Hematopoietic multipotent progenitor cell treated with erythropoietin and hydrocortisone succinate and interleukin-3 and kit ligand, for 4 days (in vitro differentiated cells): ENCODE measurements at places on chromosomes 7 and 10.

DNA sequence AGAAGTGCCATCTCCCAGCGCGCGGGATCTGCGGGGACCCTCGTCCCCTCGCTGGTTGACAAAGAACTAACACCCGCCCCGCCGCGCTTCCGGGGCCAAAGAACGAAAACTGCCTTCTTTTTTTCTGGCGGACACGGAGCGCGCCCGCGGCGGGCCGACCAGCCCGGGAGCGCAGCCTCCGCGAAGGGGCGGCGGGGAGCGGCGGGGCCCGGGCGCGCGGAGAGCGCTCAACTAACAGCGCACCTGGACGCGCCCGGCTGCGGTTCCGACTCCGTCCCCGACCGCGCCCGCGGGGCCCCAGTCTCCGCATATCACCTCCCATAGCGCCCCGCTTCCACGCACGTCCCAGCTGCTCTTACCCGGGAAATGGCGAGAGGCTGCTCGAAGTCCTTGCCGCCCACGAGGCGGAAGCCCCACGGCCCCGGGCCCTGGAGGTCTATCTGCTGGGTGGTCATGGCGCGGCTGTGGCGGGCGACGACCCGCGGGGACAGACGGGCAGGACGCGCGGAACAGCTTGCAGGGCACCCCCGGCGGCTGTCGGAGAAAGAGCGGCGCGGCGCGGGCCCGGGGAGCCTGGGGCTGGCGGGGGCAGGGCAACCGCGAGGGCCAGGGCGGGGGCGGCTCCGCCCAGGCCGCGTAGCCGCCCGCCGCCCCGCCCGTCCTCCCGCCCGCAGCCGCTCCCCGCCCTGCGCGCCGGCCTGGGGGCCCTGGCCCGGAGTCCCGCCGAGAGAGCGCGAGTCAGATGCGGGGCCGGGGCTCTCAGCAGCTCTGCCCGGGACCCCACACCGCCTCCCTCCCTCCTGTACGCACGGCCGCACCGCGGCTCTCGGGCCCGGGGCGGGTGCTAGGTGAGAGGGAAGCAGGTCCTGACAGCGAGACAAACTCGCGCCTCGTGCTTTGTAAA is at the start of gene PDLIM1:
PDLIM1 (minus strand) TSS at position 543 of the 904 bp plus-strand sequence; CDS start at position 455, 88 bp downstream.
- DNase-seq, result peak; percentile 91

DNA sequence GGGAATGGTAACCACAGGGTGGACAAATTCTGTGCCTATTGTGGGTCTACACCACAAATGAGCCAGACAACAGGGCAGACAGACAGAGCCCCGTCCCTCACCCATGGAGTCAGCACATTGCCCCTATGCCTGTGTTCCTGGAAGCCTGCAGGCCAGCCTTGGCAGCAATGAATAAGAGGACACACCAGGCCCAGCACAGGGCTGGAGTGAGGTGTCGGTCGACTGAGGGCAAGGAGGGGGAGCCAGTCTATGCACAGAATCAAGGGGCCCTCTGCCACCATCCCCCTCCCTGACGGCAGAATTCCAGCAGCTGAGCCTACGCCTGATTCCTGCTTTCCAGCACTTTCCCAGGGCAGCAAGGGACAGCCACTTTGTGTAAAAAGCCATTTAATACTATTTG is 98.2 kb downstream of the CALN1 start:
- DNase-seq, result no peak

GRCh38 chr10:8063935-8064334 is 9.4 kb downstream of the GATA3 start:
- no peak for DNase-seq

DNA sequence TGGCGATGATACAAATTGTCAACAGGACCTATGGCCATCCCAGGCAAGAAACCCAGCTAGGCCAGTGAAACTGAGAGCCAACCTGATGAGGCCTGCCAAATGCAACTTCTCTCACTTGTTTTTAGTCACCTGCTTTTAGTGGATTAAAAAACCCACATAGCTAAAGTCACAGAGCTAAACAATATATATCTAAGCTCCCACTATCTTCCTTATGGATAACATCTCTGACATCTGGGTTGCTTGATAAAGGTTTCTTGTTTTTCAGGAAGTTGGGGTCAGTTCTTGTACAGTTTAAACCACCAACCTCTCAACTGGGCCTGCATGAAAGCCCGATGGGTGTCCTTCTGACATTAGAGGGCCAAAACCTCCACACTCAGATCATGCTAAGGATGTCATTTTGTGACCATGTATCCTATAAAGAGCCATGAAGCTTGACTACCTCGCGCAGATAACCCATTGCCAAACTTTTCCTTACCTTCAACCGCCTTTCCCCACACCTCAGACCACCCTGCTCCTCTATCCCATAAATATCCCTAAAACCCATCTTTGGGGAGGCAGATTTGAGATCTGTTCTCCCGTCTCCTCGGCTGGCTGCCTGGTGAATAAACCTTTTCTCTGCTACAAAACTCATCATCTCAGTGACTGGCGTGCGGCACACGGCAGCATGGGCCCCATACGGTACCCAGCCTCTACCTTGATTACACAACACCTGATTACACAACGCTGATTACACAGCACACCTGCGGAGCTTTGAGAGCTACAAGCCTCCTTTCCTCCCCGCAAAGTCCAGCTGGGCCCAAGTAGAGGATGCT is 797 bp upstream of the STMP1 start:
- DNase-seq, result peak; percentile 94

DNA sequence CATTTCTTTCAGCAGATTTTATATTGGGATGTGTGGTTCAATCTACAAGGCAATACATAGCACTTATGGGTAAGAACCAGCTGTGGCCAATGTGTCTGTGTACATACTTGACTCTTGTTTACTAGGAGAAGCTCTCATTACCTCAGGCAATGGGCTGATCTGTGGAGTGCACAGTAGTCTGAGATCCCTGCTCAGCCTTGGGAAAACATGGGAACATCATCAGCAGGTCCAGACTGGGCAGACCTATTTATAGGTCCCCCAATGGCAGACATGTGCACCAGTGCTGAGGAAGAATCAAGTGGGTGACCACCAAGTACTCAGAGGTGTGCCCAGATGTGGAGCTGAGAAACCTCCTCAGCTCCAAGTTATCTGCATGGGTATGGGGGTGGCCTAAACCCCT is 349.7 kb downstream of the KIF20B start:
- no peak for DNase-seq

GRCh38 chr7:3167551-3167950 is 123.9 kb upstream of the CARD11 start:
- DNase-seq, result no peak

DNA sequence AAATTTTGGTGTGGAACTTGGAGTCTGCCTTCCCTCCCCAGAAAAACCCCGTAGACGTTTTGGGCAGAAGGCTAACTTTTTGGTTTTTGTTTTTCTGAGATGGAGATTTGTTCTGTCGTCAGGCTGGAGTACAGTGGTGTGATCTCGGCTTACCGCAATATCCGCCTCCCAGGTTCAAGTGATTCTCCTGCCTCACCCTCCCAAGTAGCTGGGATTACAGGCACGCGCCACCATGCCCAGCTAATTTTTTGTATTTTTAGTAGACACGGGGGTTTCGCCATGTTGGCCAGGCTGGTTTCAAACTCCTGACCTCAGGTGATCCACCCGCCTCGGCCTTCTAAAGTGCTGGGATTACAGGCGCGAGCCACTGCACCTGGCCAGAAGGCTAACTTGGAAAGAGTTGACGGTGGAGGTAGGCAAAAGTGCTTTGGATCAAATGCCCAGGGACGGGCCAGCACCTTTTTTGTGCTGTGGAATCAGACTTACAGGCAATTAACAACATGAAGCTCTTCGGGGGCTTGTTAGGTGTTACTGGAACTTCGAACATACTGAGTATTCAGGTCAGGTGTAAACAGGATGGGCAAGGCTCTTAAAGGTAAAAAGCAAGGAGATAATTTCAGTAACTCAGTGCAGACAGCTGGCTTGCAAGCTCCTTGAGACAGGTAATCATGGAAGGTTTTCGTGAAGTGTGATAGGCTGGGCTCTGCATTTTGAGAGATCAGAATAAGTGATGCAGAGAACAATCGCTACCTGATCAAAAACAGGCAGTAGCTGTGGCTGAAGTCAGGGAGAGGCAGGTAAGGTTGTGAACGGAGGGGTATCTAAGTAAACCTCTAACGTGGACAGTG is 1.8 kb downstream of the PPP1R35 start:
- no peak for DNase-seq

GRCh38 chr7:45683556-45684148 is 109.5 kb downstream of the ADCY1 start:
- no peak for DNase-seq

DNA sequence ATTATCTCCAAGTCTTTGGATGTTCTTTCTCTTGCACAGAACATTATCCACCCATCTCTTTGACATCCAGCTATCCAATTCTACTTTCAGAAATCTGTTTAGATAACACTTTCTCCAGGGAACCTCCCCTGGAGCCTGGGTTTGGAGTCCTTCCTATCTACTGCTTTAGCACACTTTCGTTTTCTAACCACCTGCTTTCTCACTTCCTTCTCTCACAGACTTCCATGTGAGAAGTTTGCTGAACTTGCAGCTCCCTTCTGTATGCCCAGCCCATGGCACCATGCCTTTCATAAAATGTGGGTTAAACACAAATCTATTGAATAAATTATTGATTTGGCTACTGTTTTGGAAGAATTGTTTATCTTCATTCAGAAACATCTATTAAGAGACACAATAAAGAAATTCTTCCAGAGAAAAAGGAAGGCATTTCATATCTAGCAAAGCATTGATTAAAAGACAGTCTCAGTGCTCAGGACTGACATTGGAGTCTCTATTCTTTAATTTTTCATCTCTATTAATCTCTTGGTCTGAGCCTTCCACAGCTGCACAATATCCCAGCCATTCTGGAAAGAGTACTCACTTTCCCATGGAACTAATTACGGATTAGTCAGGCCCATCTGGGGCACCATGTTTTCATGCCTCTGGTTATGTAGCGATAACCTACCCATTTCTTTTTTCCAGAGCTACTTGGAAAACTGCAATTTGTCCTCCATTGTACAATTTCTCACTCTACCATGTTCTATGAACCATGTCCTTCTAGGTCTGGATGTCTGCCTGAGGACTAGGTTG is 1077.3 kb downstream of the SORCS3 start:
- no peak for DNase-seq

- no peak for DNase-seq
Observed at GRCh38 chr10:90587081-90587491, 270.8 kb downstream of the HTR7 start.

DNA sequence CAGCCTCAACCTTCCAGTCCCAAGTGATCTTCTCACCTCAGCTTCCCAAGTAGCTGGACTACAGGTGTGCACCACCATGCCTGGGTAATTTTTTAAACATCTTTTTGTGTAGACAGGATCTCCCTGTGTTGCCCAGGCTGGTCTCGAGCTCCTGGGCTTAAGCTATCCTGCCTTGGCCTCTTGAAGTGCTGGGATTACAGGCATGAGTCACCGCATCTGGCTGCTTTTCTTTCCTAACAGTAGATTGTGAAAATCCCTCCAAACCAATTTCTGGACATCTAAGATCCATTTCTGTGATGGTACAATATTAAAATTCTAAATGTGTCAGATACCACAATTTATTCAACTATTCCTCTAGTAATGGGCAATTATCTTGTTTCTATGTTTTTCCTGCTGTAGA is 38.7 kb downstream of the RAB18 start:
- no peak for DNase-seq

DNA sequence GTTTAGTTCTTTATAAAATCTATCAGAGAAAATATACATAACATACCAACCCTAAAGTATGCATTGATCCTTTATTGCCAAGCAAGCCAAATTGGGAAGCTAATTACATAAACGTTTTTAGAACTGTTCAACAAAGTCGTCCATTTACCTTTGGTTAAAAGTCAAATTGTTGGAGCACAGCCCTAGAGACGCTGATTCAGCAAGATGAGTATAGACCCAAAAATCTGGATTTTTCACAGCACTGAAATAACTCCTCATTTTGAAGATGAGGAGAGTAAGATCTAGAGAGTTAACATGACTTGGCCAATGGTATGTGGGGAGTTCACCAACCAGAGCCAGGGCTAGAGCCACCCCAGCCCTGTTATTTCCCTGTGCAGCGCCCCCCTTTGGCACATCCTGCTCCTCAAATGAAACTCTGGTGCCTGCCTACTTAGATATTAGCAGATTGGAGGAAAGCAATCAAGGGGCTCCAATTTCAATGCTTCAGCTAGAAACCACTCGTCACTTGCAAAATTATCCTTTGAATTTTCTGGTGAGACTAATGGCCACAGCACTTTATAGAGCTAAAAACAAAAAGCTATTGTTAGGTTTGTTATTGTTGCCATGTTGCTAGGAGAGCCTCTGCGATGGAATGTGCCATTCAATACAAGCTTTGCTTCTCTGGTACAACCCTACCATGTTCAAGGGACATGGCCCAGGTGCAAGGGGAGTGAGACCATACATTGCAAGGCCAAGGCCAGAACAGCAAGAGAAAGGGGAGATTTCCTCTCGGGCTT is 132.6 kb upstream of the ZEB1 start:
- DNase-seq, result no peak

DNA sequence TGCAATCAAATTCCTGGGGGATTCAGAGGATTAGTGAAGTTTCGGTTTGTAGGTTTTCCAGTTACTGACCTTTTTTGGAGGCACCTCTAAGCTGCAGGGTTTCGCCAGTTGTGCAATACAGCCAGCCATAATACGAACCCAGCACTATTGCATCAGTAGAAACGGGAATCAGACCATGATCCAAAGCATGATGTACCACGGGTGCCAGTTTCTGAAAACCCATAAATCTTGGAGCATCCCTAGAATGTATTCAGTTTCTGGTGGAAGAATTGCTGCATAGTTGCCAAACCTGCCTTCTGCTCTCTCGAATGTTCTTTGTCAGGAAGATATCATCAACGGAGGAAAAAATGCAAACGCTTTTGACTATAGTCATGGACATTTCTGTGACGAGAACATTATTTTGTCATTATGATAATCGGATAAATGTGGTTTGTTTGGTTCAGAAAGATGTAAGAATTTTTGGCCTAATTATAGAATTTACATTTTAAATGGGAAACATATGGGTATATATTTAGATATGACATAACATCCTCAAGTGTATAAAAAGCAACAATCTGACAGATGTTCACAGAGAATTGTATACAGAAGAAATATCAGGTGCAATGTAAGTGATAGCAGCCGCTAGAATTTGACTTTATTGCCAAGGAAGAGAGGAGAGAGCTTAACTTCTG is 186.2 kb upstream of the PRKCQ start:
- DNase-seq, result no peak

DNA sequence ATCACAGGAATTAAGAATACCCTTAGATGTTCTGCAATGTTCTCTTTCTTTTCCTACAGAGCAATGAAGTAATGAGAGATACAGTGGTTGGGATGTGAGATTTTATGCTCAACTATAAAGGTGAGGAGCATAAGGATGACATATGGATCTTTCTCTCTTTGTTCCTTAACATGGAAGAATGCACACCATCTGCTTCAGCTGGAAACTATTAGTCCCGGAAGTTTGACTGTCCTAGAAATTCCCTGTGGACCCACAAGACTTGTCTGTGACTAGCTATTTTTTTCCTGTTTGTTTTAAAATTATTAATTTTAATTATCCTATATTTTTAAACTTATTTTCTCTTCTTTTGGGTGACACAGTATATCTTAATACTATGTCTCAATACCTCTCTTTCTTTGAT is 80.2 kb downstream of the DKK1 start:
- no peak for DNase-seq

DNA sequence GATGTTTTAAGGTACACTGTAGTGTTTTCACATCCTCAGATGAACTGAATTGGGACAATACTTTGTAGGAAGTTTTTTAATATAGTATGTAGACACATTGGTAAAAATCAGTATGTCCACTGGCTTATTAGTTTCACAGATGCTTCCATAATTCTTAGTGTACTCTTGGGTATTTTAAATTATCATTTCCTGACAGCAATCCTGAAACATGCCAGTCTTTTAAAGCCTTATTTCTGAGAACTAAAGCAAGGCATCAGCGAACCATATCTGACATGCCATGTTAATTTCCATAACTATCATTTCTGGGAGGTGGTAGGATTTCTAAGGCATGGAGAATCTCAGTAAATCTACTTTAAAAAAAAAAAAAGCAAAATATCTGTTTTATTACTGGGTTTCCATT is 266.4 kb downstream of the ADK start:
- no peak for DNase-seq
